ENCODE measurements at places on chromosomes 4 and X. TPM values are rescaled to one million over a fixed set of nuclear protein-coding genes. Genes with fewer than 3 reads are reported as not detected.

Gene MAOA
- polyA plus RNA-seq: 0.50 TPM

Gene FAM9B
- polyA plus RNA-seq: 0.56 TPM

Gene KLKB1
- polyA plus RNA-seq: 0.13 TPM

Gene PHEX
- polyA plus RNA-seq: 1.5 TPM

Gene PDLIM3
- 546 TPM for polyA plus RNA-seq

Gene FAM47E
- 1.6 TPM for polyA plus RNA-seq

Gene NLGN4X
- 4.2 TPM for polyA plus RNA-seq

Gene ATRX
- polyA plus RNA-seq: 48.6 TPM

Gene GAGE1
- not detected for polyA plus RNA-seq

Gene GLRA3
- not detected for polyA plus RNA-seq

Gene SAGE1
- polyA plus RNA-seq: not detected

Gene FREM3
- polyA plus RNA-seq: 0.32 TPM

Gene RHOXF2
- not detected for polyA plus RNA-seq

Gene TACC3
- polyA plus RNA-seq: 29.5 TPM

Gene CXorf65
- polyA plus RNA-seq: 0.68 TPM

Gene ETDA
- not detected for polyA plus RNA-seq

Gene GABRQ
- polyA plus RNA-seq: 1.3 TPM

Gene UGT2A3
- polyA plus RNA-seq: 0.30 TPM

Gene GEMIN8
- polyA plus RNA-seq: 14.4 TPM

Gene CNKSR2
- polyA plus RNA-seq: 2.4 TPM

Gene SULT1B1
- 1.7 TPM for polyA plus RNA-seq

Gene PRDM5
- 10.2 TPM for polyA plus RNA-seq

Gene AWAT2
- 0.07 TPM for polyA plus RNA-seq

Gene ARMCX1
- 85.8 TPM for polyA plus RNA-seq

Gene ATP1B4
- polyA plus RNA-seq: 376 TPM

Gene SSX3
- not detected for polyA plus RNA-seq

Gene CXorf49
- polyA plus RNA-seq: not detected

Gene PDE5A
- polyA plus RNA-seq: 22.8 TPM

Gene POU3F4
- not detected for polyA plus RNA-seq

Gene DKK2
- polyA plus RNA-seq: 24.9 TPM

Gene BTK
- 2.5 TPM for polyA plus RNA-seq

Gene GABRG1
- polyA plus RNA-seq: not detected

Gene CCDC158
- 0.83 TPM for polyA plus RNA-seq

Gene TIMP1
- 119 TPM for polyA plus RNA-seq

Gene SEC24B
- 27.0 TPM for polyA plus RNA-seq

Gene LRAT
- 0.26 TPM for polyA plus RNA-seq

Gene PF4V1
- not detected for polyA plus RNA-seq

Gene SHROOM4
- polyA plus RNA-seq: 6.4 TPM

Gene IGFBP7
- 125 TPM for polyA plus RNA-seq

Gene IQCM
- polyA plus RNA-seq: not detected

Gene GIMD1
- polyA plus RNA-seq: not detected

Gene CNGA1
- 0.32 TPM for polyA plus RNA-seq

Gene CABS1
- polyA plus RNA-seq: not detected

Gene PABPC5
- 5.9 TPM for polyA plus RNA-seq

Gene ASIC5
- not detected for polyA plus RNA-seq

Data from muscle of back (tissue), 13 donors.